ENCODE measurements at places on chromosomes 1 and 21. TPM values are rescaled to one million over a fixed set of nuclear protein-coding genes. Genes with fewer than 3 reads are reported as not detected.

The IL19 gene
- not detected for total RNA-seq

DNA sequence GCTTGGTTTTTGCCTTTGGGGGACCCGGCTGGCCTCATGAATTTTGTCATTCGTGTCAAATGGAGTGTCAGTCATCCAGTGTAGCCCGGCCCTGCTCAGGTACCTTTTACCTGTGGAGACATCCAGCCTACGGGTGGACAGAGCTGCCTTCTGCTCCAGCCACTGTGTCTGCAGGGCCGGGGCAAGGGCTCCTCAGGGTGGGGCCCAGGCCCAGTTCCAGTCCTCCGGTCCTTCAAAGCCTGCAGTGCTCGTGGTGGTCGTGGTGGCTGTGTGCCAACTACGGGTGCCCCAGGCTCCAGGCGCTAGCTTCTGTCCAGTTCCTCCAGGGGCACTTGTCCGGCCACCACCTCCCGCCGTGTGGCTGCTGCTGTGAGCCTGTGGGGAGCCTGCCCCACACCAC, 54.8 kb downstream of the TRIM11 start:
- DNase-seq: no peak

DNA sequence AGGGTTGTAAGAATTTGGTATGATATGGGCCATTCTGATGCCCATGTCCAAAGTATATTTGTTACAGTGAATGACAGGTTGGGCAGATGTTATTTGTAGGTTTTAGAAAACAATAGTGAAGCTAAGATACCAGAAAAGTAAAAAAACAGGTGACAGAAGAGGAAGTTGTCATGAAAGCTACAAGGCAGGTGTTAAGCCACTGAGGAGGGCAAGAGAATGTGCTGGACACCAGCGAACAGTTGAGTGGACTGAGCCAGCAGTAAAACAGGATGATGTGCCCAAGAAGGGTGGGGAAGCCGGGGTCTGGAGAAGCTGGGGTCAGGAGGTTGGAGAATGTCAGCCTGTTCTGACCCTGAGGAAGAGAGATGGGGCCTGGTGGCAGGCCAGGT, 83.3 kb downstream of the DTL start:
- no peak for DNase-seq

GRCh38 chr1:244154872-244155531, 103.9 kb downstream of the ZBTB18 start:
- peak; percentile 30 for DNase-seq

The PRRX1 gene
- 0.31 TPM for total RNA-seq

GRCh38 chr1:205343431-205344065, 13.2 kb downstream of the KLHDC8A start:
- DNase-seq: peak; percentile 71

The FAM177B gene
- not detected for total RNA-seq

DNA sequence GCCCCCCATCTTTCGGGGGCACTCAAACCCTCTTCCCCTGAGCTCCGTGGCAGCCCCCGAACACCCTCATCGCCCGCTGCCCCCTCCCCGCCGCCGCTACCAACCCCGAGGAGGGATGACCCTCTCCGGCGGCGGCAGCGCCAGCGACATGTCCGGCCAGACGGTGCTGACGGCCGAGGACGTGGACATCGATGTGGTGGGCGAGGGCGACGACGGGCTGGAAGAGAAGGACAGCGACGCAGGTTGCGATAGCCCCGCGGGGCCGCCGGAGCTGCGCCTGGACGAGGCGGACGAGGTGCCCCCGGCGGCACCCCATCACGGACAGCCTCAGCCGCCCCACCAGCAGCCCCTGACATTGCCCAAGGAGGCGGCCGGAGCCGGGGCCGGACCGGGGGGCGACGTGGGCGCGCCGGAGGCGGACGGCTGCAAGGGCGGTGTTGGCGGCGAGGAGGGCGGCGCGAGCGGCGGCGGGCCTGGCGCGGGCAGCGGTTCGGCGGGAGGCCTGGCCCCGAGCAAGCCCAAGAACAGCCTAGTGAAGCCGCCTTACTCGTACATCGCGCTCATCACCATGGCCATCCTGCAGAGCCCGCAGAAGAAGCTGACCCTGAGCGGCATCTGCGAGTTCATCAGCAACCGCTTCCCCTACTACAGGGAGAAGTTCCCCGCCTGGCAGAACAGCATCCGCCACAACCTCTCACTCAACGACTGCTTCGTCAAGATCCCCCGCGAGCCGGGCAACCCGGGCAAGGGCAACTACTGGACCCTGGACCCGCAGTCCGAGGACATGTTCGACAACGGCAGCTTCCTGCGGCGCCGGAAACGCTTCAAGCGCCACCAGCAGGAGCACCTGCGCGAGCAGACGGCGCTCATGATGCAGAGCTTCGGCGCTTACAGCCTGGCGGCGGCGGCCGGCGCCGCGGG, 837 bp downstream of the FOXD3 start:
- peak; percentile 63 for DNase-seq

DNA sequence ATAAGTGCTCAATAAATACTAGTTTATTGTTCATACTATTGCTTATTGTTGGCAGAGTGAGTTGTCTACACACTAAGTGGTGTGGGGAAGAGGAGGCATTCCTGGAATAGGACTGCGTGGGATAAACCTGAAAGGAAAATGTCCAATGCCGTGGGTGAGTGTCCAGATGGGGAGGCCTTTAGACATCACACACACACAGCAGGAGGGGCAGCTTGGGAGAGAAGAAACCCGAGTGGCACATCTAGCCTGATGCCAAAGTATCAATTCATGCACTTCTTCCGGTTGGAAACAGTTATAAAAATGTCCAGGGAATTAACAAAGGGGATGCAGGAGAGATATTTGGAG, 27.3 kb downstream of the CCN1 start:
- DNase-seq: no peak

- peak; percentile 39 for DNase-seq
These were observed 64.0 kb downstream of the MEGF6 start for GRCh38 chr1:3547055-3548005.

The TNFRSF25 gene
- total RNA-seq: 19.5 TPM

- no peak for DNase-seq
These were observed 11.3 kb upstream of the MAP10 start for GRCh38 chr1:232793944-232794343.

GRCh38 chr1:32992489-32993323, 28.1 kb upstream of the RNF19B start:
- DNase-seq: peak; percentile 72

DNA sequence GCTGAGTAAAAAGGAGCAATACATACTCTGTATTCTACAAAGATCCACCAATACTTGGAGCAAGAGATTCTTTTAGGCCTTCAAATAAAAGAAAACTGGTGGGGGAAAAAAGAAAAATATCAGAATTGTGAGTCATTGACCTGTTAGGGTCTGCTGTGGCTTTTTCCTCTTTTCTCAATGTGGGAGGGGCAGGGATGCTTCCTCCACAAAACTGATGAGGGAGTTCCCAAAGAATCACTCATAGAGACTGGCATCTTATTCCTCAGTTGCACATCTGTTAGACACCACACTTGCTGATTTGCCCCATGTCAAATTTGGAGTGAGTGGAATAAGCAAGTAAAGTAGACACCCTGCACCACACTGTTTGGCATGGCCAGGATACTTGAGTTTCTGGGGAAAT, 16.6 kb downstream of the C1orf141 start:
- DNase-seq: no peak

DNA sequence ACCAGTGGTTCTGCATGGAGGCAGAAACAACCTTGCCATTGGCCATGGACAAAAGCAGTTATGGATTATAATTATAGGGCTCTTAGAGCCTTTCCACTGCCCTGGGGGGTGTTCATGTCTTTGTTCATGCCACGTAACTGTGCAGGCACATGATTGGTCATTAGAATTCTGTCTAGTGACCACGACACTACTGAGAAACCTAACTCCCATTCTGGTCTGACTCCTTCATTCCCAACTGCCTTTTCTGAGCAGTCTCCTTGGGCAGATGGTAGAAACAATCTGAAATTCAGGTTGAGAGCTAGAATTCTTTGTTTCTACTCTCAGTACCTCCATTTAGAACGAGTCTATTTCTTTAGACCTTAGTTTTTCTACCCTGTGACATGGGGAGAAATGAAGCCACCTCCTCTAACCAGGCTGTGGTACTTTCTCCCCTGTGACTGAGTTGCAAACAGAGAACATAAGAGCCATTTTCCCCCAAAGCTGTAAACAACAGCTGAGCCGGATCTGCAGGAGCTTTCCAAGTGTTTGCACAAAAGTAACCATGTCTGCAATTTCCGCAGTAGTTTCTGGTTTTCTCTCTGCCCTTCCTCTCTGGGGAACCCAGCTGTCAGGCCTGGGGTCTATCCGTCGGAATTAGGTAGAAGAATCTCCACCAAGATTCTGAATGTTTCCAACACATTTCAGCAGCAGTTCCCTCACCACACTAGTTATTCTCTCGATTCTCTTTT, 37.7 kb upstream of the IPO9 start:
- no peak for DNase-seq

DNA sequence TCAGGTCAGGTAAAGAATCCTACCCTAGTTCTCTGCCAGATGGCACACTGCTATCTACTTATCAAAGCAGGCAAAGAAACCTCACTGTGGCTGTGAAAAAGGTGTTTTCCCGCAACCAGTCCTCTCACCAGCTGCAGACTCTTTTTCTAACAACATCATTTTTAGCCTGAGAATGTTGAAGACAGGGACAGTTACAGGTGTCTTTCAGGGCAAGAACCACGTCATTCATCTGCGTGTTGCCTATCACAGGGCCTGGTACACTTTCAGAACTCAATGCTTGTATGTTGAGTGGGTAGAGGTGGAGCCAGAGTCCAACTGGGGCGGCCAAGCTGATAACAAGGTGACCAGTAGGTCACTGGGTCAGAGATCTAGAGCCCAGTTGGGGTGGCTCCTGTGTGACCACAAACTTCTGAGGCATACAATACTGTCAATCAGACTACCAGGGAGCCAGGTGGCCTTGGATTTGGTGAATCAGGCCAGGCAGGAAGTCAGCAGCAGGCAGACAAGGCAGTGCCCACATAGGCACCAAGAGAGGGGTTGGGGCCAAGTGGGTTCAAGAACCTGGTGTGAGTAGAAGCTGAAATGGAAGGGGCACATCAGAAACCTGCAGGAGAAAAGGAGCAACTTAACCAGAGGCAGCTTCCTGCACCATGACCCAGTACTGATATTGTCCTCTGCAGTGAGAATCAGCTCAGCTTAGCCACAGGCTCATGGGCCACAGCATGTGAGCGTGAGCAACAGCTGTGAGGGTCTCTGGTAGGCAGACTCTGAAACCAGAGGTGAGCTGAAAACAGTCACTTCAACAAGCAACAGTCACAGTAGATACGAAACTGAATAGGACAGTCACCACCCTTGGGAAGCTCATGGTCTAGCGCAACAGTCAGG, 123.6 kb downstream of the DTL start:
- DNase-seq: no peak

The ITGB3BP gene
- 50.2 TPM for total RNA-seq

The SPRR3 gene
- not detected for total RNA-seq

DNA sequence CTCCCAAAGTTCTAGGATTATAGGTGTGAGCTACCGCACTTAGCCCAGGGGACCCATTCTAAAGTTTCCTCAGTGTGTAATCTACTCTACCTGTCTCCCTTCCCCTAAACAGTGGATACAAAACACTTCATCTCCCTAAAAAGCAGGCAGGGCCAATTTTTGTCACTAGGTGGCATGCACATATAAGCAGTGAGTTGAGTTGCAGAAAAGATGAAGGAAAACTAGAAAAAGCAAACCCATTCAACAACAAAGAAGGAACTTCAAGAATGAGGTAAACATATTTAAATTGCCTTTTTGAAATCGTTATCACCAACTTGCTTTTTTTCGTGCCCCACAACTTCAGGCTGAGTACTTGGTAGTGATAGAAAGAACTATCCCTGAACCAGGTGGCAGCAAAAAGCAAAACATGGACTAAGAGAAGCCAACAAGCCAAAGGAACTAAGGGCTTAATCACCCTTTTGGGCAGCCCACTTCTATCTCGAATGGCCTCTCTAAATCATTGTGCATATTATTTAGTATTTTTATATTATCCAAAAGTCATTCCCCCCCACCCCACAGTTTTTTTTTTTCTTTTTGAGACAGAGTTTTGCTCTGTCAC, 19.7 kb upstream of the ALDH9A1 start:
- peak; percentile 55 for DNase-seq

GRCh38 chr1:211813590-211813989, 17.0 kb downstream of the LPGAT1 start:
- DNase-seq: no peak

- no peak for DNase-seq
These were observed 1.7 kb upstream of the PDE9A start for GRCh38 chr21:42651515-42652401.

GRCh38 chr1:114224196-114224907, 70.7 kb upstream of the SYT6 start:
- no peak for DNase-seq

The IL10 gene
- not detected for total RNA-seq

DNA sequence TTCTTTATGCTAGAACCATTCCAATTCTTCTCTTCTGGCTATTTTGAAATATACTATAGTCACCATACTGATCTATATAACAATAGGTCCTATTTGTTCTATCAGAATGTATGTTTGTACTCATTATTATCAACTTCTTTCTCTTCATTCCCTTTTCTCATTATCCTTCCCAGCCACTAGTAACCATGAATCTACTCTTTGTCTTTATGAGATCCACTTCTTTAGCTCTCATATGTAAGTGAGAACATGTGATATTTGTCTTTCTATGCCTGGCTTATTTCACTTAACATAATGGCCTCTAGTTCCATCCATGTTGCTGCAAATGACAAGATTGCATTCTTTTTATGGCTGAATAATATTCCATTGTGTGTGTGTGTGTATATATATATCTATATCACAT, 31.7 kb upstream of the RC3H1 start:
- DNase-seq: no peak

DNA sequence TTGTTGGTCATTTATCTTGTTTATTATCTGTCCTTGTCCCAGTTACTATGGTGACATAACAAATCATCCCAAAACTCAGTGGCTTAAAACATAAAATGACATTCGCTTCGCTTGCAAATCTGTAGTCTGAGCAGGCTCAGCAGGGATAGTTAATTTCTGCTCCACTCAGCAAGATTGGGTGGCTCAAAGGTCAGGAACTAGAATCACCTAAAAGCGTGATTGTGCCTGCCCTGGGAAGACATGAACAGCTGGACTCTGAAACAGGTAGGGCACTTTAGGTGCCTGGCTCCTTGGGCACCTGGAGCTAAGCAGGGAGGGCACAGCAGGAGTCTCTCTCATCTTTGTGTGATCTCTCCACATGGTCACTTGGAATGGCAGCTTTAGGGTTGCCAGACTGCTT, 14.7 kb upstream of the TRAF3IP3 start:
- DNase-seq: no peak

The EFNA3 gene
- total RNA-seq: 12.5 TPM

- no peak for DNase-seq
These were observed 110.4 kb downstream of the PATJ start for GRCh38 chr1:61852670-61853015.

GRCh38 chr1:172585861-172586260, 52.9 kb downstream of the SUCO start:
- DNase-seq: no peak

GRCh38 chr1:68495968-68496679, 758 bp downstream of the DEPDC1 start:
- no peak for DNase-seq

DNA sequence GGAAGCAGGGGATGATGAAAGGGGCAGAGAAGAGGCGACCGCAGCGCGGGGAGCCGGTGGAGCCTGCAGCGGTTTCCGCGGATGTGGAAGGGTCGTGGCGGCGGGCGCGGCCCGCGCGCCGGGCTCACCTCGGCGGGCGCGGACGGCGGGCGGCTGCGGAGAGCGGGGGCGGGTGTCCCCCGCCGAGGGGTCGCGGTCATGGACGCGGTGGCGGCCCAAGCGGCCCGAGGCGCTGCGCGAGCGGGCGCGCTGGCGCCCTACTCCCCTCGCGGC, 572 bp downstream of the LPGAT1 start:
- no peak for DNase-seq
